ENCODE measurements at places on chromosomes 7 and 10. TPM values are rescaled to one million over a fixed set of nuclear protein-coding genes. Genes with fewer than 3 reads are reported as not detected.

DNA sequence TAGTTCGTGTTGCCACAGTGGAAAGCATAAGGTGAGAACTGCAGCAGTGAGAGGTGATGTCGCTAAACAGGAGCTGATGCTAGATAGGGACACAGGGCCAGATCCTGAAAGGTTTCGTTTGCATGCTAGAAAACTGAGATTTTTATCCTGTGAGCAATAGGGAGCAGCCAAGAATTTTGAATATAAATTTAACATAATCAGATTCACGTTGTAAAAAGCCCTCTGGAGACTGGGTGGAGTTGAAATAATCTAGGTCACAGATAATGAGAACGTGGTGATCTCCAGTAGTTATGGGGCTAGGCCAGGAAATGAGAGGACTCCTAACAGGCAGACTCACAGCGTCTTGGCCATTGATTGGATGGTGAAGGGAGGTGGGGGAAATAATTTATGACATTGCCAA, 92.1 kb upstream of the IMMP2L start:
- DNase-seq = no peak

DNA sequence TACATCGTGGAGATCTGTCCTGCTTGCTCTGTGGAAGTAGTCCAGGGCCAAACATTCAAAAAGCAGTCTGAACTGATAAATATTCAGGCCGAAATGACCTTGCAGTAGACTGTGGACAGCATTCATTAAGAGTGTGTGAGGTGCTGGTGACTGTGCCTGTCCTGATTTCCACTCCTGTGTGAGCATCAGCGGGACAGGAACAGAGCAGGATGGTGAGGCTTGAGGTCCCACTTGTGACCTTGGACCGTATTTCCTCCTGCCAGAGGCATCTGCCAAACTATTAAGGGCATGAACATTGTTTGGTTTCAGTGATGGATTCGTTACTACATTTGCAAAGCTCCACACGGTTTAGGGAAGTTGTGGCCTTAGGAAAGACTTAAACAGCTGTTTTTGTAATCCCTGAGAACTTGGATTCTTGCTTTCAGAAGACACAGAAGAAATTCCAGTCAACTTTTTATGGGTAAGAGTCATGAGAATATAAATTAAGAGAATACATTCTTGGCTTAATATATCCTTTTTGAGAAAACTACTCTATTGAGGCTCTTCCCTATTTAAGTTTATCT, 32.8 kb downstream of the CCNY start:
- DNase-seq = no peak

DNA sequence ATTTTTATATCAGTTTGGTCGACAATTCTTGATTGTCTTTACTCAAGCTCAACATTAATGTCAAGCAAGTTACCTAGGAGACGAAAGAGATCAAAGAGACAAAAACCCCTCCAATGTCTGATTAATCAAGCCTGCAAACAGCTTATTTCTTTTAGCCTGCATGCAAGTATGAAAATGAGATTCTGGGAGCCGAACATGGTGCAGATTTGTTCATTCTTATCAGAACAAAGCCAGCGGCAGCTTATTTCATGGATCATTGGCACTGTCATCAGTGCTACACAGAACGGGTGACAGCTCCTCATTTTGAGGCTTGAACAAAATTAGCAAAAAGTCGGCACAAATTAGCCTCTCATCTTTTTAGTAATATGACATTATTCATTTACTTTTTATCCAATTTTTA, 26.5 kb downstream of the FAM204A start:
- no peak for DNase-seq

DNA sequence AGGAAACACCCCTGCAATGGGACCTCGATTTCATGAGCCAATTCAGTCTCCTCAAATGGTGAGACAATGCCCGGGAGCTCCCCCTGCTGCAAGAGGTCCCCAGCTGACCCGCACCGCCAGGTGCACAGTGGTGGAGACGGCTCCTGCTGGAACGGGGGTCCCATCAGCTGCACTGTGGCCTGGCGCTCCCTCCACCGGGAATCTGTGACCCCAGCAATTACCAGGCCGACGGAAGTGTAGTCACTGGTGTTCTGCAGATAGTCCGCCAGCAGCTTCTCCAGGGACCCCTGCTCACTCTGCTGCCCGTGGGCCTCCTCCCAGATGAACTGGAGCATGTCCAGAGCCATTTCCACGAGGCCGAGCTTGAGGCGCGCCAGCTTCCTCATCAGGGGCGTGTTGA, 64.9 kb upstream of the NKX6-2 start:
- DNase-seq = no peak

DNA sequence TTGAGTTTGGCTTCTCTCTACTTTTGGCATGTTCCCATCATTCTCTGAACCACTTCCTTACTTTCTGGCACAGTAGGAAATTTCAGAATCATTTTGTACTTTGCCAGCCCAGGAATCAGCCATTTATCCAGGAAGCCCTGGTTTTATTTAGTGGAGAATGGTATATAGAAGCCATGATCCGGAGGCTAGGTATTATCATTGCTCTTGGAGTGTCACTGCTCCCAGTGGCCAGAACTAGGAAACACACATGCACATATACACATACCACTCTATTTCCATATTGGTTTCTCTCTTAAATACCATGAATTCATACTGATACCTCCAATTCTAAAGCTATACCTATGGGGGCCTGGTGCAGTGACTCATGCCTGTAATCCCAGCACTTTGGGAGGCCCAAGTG, 36.3 kb downstream of the SUFU start:
- no peak for DNase-seq

DNA sequence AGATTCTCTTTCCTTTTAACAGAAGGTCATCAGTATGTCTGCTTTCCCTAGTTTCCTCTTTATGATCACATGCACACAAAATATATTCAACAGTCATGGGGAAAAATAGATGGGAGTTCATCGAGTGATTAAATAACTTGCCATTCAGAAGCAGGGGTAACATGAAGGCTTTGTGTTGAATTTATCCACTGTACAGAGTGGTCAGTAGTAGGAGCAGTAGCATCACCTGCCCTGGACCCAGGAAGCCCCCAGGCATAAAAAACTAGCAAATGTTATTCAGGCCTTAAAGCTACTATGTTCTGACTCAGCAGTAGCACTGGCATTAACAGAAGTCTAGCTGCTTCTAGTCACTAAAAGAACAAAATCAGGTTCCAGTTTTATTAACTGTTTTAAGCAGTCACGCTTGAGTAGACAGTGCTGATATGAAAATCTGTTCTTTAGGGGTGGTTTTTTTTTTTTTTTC, 31.4 kb upstream of the FAM133B start:
- DNase-seq = no peak

GRCh38 chr7:156493942-156494341, 146.6 kb upstream of the RNF32 start:
- DNase-seq = no peak

DNA sequence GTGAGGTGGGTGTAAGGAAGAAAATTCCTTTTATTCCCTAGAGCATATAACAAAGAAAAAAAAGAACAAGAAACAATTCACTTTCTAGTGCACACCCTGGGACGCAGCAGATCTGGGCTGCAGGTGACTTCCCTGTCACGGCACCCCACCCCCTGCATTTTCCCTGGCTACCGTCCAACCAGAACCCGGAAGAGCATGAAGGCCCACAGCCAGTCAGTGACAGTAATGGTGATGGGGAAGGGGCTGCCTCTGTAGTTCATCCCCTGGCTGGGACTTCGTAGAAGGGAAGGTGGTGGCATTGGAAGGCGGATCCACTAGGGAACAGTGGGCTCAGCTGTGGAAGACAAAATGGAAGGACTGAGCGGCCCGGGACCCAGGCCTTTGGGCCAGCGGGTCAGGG, 236.7 kb downstream of the BUB3 start:
- DNase-seq = no peak

DNA sequence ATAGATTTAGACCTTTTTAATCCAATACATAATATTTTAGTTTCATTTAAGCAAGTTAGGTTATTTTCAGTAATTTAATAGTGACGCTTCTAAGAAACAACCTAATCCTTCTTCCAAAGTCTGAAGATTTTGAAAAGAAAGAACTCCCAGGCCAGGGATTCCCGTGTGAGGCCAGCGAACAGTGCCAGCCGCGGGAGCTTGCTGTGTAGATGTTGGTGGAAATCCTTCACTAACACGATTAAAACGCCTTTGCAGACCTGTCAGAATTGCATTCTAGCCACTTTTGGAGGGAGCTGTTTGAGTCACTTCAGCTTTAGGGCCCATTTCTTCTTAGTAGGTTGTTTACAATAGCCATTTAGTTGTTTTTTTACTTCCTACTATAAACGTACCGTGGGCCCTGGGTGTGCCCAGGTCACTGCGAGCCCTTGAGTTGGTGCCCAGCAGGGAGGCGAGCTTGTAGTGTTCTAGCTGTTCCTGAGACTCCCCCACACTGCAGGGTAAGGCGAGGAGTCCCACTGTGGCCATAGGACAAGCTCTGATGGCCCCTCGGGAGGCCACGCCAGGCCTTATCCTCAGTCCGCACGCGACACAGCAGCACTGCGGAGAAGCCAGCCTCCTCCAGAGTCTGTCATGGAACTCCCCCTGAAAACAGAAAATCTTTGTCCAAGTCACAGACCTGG, 32.3 kb downstream of the PPP2R2D start:
- no peak for DNase-seq

DNA sequence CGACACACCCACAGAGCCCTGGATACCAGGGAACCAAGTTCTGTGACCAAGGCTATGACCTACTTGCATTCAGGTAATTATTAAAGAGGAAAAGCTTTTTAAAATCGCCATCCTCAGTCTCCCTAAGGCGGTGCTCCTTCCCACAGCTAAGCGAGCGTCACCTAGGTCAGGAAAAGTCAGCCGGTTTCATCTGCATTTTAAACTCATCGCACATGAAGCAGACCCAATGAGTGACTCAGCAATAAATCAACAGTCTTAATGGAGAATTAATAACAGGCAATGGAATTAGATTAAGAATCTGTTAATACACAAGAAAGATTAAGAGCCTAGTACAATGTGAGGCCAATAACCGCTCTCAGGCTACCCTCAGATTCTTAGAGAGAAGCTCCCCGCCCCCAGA, 59.2 kb downstream of the HSPA12A start:
- no peak for DNase-seq

GRCh38 chr7:135121868-135122267, 26.0 kb upstream of the TMEM140 start:
- no peak for DNase-seq

GRCh38 chr10:43844221-43844620, 195.5 kb upstream of the ZNF32 start:
- DNase-seq = no peak

- no peak for DNase-seq
These were observed 63.9 kb downstream of the VOPP1 start for GRCh38 chr7:55508221-55509011.

DNA sequence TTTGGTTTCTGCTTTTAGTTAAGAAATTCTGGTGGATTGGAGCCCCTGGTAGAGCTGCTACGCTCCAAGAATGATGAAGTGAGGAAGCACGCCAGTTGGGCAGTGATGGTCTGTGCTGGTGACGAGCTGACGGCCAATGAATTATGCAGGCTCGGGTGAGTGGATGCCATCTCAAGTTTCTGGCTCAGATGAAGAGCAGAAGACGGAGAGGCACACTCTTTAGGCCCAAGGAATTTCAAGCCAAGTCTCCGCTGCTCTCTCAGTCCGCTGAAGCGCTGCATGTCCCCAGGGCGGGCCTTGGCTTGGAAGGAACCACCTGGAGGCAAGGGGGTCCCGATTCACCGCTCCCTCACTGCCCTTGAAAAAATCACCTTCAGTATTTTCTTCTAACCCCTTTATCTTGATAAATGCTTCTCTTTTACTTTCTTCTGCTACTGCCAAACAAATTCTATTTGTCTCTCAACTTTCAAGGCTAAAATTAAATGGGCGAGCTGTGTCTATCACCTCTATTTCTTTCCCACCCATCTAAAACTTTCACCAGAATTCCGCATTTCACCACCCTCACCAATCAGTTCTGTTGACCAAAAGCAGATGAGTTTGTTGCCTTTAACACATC, 74.2 kb downstream of the ARMC3 start:
- no peak for DNase-seq

GRCh38 chr10:117542706-117543224, at the start of gene EMX2:
Gene EMX2, plus strand, starts transcription at chr10:117542746. Its CDS starts 522 bp downstream, at chr10:117543268.
- no peak for DNase-seq

DNA sequence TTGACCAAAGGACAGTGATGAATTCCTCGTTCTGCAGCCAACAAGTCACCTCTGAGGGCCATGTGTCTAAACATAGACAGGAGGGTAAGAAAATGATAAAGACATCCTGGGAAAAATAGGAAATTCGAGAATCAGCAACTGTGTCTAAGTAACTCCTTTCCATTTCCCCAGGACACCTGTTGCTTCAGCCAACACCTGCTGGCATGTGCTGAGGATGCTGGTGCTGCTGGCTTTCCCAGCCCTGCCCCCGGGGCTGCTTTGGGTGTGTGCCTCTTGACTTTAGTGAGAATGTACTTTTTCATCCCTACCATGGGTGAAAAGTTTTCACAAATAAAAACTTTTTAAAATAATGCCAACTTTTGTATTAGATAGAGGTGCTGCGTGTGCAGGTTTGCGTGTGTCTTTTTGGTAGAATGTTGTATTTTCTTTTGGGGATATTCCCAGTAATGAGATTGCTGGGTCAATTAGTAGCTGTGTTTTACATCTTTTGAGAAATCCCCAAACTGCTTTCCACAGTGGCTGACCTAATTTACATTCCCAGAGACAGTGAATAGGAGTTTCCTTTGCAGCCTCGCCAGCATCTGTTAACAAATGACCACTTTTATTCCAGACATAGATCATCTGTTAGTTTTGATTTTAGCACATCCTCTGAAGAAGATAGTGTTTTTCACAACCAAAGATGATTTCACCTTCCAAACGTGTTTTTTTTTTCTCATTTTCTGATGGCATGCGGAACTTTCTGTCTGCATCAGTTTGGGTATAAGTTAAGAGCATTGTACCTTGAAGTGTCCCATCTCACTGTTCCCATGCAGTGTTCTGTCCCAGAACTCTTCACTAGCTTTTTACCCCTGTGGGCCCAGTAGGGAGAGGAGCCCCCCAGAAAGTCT, 104.2 kb upstream of the ACBD5 start:
- DNase-seq = no peak

DNA sequence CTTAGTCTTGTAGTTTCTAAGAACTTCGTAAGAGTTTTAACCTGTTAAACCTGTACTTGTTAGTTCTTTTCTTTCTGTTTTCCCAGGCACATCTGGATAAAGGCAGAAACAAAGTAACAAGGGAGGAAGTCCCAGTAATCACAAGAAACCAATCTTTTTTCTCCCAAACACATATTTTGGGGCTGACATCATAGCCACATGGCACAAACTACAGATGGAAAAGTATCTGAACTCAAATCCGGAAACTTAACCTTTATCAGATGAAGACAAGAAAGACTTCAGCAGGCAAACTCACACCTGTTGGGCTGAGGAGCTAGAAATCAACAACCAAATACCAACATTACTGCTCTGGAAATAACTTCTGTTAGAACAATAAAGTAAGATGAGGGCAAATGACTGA, 67.1 kb downstream of the CUBN start:
- DNase-seq = no peak

- no peak for DNase-seq
These were observed 54.7 kb downstream of the PON1 start for GRCh38 chr7:95269640-95270039.

SEMA4G gene
- 0.47 TPM for total RNA-seq

NPVF gene
- total RNA-seq = not detected

PRKCQ gene
- total RNA-seq = 0.56 TPM

PTN gene
- total RNA-seq = 7.5 TPM

NDUFB2 gene
- 301 TPM for total RNA-seq

VAX1 gene
- not detected for total RNA-seq

TAS2R41 gene
- total RNA-seq = not detected

PPP1R3A gene
- total RNA-seq = not detected
